DND-41 (cell line): ENCODE measurements at places on chromosomes 1 and 21.

DNA sequence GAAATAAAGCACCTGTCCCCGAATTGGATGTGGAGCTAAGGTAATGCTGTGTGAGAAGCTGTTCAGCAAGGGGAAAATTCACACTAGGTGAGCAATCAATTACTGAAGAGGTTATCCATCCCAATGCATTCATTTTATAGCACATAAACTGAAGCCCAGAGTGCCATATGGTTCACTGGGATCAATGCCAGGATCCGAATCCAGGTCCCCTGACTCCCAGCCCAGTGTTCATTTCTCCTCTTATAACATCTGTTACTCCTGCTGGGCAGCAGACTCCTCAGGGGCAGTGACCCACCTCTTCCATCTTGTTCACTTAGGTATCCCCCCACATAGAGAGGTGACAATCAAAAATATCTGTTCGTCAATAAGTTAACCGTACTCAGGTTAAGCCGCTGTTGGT lies 13.2 kb upstream of the SEC16B start:
- DNase-seq: no peak

DNA sequence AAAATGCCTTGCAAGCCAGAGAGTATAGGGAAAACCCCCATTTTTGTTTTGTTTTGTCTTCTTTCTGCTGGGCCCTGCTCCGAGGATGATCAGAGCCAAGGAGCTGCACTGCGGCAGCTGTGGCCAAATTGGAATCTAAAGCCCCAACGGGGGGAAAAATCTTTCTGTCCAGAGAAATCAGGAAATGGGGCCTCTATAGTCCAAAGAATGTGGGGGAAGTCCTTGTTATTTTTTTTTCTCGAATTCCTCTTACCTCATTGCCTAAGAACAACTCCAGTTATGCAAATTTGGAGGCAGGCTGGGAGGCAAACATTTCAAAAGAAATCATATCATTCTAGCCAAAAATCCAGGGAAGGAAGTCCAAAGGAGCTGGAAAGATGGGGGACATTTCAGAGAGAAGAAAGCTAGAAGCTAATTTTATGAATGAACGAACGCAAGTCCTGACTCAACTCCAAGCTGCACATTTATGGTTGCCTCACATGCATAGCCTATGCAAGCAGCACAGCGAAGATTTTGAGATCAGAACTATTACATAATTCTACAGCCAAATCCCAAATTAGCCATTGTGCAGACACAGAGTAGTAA lies 263.2 kb downstream of the KCTD3 start:
- no peak for DNase-seq

- DNase-seq: no peak
Observed at GRCh38 chr1:25932321-25932720, 26.1 kb upstream of the STMN1 start.

DNA sequence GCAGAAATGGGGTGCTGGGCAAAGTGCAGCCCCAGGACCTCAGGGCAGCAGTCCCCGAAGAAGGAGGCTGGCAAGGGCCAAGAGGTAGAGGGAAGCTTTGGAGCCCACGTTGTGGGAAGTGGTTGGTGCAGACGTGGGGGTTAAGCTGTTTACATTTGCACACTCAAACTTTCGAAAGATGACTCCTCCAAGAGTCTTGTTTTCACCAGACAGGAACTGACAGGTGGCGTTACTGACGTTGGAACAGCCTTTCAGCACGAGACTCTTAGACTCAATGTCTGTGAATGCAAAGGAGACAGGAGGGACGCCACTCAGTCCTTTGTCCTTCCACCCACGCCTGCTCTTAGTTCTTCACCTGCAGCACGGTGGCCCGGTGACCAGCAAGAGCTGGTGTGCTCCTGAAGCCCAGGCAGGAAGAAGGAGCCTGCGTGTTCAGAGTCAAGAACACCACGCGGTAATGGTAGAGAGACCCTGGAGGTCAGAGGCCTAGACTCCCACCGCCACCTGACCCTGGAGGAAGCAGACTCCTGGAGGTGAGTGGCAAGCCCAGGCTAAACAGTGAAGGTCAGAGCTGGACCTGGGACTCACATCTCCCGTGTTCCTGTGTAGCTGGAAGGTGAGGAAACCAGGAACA lies 15.9 kb downstream of the LYPD8 start:
- no peak for DNase-seq

GRCh38 chr1:68675336-68675735 lies 178.5 kb upstream of the DEPDC1 start:
- DNase-seq: no peak

DNA sequence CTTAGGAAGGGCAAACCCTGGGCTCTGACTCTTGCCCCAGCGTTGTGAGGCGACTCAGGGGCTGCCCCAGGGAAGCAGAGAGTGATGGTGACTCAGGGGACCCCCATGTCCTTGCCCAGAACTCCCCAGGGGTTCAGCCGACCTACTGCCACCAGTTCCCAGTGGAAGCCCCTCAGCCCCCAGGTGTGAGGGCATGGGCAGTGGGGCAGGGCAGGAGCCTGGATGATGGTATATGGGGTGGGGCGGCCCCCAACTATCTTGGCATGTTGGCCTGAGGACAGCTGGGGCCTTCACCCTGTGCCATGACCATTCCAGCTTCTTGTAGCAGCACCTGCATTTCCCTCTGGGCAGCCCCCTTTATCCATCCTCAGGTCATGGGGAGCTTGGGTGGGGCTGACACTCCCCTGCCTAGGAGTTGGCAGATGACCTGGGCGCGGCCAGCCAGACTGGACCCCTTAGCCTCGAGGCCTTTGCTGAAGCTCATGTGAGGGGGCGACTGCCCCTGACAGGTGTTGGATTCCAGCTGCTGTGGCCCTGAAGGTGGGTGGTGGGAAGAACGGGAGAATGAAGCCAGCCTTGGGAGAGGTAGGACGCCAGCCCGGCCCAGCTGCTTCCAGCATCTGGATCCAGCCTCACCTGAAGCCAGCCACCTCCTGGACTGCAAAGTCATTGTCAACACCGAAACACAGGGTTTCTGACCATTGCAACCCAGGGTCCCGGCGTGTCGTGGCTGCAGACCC lies 1.8 kb upstream of the FNDC10 start:
- no peak for DNase-seq

DNA sequence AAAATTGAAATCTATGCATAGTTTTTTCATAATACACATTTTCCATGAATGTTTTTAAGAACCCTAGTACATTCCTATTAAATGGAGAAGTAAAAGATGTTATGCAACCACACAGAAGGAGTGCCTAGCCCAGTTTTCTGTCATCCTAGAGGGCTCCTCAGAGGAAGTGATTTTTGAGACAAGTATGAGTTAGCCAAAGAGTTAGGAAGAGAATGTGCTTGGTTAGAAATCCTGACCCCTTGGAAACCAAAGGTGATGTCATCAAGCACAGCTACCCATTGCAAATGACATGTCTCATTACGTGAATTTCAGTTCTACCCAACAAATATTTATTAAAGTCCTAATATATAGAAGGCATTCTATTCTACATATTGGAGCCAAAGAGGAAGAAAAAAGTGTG lies 88.9 kb upstream of the TNFSF4 start:
- no peak for DNase-seq
